ENCODE measurements at places on chromosomes 1 and 21.

DNA sequence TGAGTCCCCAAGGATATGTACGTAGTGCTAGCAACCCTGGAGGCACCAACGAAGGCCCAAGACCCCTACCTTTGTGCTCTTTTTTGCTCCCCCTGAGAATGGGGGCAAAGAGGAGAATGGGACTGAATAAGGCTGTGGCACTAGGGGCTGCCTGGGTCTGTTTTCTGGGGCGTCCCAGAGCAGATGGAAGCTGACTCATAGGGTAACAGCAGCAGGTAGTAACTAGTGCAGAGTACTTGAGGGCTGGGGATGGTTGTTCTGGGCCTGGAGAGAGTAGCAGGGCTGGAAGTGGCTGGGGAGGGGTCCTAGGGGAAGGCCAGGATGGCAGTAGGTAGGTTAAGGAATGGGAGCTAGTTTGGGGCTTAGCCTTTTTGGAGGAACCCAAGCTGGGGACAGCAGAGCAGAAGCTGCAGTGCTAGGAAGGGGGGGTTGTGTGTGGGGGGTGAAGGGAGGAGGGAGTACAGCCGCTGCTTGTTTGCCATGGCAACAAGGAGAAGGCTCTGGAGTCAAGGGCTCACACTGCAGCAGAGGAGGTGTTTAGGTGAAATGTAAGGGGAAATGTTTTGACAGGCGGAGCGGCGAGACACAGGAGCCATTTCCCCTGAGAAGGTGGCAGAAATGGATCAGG is 1.8 kb downstream of the NCDN start:
- no peak for DNase-seq

- DNase-seq: no peak
Observed at GRCh38 chr1:1173793-1174415, at the start of gene TTLL10. Gene TTLL10 (plus strand): TSS chr1:1173880. CDS start chr1:1179216, 5,336 bp downstream.

DNA sequence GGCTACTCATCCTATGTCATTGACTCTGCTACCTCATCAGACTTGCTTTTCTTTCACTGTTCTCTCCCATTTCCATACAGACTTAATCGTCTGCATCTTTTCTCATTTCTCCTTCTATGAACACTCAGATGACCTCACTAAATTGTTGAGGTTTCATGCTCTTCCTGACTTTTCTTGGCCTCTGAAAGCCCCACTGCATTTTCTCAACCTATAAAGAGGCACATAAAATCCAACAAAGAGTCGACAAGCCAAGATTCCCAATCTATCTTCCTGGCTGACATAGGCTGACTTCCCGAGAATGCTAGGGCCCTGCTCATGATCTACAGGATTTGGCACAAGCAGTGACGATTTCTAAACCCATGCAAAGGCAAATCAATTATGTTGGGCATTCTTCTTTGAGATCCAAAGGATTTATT is 280.8 kb upstream of the DPYD start:
- no peak for DNase-seq

GRCh38 chr1:41795205-41795762 is 123.4 kb downstream of the HIVEP3 start:
- peak; percentile 62 for DNase-seq

DNA sequence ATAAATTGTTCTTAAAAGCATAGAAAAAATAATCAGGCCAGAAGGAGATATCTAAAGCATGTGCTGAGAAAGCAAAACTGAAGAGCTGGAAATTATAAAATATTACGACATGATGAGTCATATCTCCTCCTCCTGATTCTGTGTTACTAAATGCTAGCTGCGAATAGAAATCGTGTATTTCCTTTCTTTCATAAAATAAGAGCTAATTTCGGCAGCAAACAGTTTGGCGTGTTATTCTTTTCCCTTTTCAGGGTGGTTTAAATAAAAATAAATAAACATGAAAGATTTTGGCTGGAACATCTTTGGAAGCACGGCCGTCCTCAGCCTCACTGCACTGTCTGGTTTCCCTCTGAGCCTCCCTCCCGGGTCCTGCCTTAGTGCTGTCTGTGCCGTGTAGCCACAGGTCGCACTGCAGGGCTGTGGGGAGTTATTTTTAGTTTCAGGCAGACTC is 56.0 kb downstream of the ADARB1 start:
- peak; percentile 76 for DNase-seq

DNA sequence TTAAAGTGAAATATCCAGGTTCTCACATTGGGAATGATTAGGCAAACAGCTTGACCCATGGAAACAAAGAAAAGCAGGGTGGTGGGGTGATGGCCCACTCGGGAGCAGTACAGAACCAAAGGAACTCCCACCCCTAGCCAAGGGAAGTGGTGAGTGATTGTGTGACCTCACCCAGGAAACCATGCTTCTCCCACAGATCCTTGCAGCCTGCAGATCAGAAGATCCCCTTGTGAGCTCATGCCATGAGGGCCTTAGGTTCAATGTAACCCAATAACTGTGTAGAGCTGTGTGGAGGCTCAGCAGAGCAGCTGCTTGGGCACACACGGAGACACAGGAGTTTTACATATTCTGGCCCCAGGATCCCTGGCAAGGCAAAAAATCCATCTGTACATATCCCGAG is 311.8 kb upstream of the DPYD start:
- no peak for DNase-seq

DNA sequence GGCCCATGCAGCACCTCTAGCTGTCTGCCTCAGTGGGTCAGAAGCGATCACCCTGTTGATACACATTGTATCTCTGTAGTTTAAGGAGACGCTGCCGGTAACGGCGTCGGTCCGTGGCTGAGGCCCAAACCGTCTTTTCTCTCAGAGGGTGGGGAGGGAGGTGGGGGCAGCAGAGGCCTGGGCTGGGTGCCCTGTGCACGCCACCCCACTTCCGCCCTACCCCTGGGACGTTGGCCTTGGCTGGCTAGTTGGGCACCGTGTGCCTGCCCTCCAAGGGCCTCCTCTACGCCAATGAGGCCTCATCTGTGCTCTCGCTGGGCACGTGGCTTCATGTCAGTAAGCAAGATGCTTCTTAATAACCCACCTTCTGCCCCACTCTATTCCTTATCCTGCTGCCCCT is 9.4 kb downstream of the ZC3H12A start:
- DNase-seq: no peak

DNA sequence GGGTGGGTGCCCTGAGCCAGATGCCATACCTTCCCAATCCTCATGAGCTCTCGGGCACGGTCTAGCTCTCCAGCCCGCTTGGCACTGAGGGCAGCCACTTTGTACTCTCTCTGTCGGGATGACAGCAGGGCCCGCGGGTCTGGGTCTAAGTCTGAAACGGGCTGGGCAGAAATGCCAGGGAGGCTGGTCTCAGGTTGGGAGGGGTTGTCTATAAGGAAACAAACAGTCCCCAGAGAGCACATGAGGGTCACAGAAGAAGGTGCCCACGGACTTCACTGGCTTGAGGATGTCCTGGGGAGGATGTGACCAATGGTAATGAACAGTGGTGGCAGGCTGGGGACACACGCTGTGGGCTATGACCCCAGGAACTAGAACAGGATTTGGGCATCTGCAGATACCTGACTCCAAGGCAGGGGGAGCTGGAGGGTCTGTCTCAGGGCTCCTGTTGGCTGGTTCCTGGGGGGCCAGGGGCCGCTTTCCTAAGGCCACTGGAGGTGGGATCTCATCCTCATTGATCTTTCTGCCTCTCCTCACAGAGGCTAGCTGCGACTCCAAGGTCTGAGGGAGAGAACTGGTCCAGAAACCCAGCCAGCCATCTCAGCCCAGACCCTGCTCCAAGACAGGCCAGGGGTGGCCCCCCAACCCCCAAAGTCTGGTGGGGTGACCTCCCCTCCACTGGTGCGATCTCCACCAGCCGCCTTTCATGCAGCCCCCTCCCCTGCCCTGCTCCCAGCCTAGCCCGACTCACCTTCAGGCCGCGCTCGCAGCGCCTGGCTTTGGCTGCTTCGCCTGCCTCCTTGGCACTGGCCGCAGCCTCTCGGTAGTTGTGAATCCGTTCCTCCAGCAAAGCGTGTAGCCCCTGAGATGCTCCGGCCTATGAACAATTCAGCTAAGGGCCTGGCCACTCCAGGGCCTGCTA is 6.1 kb downstream of the CC2D1B start:
- no peak for DNase-seq

- peak; percentile 79 for DNase-seq
Observed at GRCh38 chr1:175268720-175269119, 76.1 kb upstream of the KIAA0040 start.

- DNase-seq: peak; percentile 73
Observed at GRCh38 chr1:22039594-22040285, 12.8 kb upstream of the CDC42 start.

DNA sequence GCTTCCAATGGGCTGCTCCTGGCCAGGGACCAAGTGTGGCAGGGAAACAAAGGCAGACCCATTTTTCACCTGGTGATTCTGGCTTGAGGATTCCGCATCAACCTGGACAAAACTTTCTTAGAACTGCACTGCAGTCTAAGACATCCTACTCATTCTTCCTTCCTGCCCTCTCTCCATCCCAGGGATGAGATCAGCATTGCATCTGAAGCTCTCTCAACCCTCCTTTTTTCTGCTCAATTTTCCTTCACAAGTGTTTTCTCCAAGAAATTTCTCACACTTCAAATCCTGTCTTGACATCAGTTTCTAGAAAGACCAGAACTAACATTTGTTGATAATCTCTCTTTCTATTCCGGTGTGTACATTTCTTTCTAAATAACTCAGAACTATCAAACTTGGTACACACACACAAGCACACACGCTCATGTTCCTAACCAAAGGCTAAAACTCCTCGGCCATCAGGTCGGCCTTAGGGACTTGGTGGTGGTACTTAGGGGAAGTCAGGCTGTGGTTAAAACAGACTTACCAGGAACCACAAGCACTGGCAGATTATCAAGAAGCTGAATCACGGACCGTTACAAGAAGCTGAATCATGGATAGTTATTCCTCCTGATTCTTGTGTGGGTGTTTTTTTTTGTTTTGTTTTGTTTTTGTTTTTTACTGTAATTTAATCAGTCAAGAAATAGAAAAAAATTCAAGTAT is 21.0 kb upstream of the CXADR start:
- peak; percentile 98 for DNase-seq

DNA sequence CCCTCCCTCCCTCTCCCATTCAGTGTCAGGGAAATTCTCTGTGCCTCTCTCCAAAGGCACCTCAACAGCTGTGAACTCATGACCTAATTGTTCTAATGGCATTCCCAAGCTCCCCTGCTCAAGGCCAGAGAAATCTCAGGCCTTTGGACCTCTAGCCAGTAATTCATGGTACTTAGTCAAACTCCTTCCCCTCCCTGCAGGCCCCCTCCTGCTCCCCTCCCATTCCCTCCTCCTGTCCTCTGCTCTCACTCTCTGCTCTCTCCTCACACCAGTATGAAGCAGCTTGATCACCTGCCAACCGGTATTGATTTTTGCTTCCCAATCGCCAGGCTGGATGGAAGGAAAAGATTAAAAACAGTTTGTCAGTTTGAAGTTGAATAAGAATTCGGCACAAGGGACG is 370.5 kb upstream of the PBX1 start:
- no peak for DNase-seq

DNA sequence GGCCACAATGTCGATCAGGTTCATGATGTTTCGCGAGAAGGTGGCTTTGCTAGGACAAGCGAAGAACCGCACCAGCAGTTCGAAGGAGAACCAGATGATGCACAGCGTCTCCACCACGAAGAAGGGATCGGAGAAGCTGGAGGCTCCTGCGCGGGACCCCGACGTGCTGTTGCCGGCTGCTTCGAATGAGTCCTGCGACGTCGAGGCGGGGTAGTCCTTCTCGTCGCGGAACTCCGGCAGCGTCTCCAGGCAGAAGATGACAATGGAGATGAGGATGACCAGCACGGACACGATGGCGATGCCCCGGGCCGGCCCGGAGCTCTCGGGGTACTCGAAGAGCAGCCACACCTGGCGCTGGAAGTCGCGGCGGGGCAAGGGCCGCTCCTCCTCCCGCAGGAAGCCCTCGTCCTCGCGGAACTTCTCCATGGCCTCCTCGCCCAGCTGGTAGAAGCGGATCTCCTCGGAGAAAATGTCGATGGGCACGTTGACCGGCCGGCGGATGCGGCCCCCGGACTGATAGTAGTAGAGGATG is 869 bp downstream of the KCNA3 start:
- DNase-seq: no peak

GRCh38 chr1:87787551-87787950 is 458.9 kb downstream of the LMO4 start:
- DNase-seq: peak; percentile 25

GRCh38 chr1:227913764-227914721 is 33.7 kb downstream of the WNT9A start:
- DNase-seq: no peak

- no peak for DNase-seq
Observed at GRCh38 chr21:17440969-17441368, 71.9 kb upstream of the CXADR start.

- peak; percentile 22 for DNase-seq
Observed at GRCh38 chr1:94865360-94865759, 45.2 kb downstream of the SLC44A3 start.

- peak; percentile 0 for DNase-seq
Observed at GRCh38 chr1:70008660-70009059, 196.7 kb downstream of the LRRC40 start.

GRCh38 chr1:237851210-237851845 is 39.4 kb downstream of the ZP4 start:
- peak; percentile 41 for DNase-seq

DNA sequence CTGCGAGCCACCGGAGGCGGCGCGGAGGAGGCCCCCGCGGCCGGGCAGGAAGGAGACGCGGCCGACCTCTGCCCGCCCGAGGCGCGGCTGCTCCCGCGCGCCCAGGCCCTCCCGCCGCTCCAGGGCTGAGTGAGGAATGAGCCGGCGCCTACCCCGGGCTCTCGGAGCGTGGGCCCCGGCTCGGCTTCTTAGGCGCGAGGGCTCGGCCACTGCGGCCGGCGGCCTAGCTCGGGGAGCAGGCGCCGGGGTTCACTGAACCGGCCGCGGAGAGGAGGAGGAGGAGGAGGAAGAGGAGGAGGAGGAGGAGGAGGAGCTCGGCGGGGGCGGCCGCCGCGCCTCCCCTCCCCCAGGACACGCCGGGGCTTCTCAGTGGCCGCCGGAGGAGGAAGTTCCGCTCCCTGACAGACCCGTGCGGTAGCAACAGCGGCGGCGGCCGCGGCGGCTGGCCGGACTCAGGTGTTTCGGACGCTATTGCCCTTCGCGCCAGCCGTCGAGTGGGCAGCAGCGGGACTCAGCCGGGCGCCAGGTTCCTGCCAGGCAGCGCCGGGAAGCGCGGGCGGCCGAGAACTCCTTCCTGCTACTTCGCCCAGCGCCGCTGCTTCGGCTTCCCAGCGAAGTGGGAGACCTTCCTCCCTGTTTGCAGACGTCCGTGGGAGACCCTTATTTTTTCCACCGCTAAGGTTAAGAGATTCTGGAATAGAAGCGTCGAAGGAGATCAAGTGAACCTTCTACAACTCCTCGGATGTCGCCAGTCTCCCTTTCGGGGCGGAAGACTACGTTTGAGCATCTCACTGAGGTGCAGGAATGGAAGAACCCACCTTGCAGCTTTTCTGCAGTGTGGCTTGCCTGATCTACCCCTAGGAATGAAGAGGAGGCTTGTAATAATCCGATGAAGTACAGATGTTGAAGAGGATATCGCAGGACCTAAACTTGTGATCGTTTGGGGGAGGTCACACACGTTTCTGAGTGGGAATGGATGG is at the start of gene MAN1A2:
Gene MAN1A2, plus strand, starts transcription at position 404 of the 980 bp plus-strand sequence. CDS start 735 bp downstream, outside the sequence.
- DNase-seq: peak; percentile 51

GRCh38 chr1:48285525-48285924 is 63.0 kb downstream of the SLC5A9 start:
- DNase-seq: no peak

Measured in bronchial epithelial cell (primary cell).